Activated CD4-positive, alpha-beta T cell treated with anti-CD3 and anti-CD28 coated beads for 36 hours (primary cell): ENCODE measurements at places on chromosomes 3 and 15.

DNA sequence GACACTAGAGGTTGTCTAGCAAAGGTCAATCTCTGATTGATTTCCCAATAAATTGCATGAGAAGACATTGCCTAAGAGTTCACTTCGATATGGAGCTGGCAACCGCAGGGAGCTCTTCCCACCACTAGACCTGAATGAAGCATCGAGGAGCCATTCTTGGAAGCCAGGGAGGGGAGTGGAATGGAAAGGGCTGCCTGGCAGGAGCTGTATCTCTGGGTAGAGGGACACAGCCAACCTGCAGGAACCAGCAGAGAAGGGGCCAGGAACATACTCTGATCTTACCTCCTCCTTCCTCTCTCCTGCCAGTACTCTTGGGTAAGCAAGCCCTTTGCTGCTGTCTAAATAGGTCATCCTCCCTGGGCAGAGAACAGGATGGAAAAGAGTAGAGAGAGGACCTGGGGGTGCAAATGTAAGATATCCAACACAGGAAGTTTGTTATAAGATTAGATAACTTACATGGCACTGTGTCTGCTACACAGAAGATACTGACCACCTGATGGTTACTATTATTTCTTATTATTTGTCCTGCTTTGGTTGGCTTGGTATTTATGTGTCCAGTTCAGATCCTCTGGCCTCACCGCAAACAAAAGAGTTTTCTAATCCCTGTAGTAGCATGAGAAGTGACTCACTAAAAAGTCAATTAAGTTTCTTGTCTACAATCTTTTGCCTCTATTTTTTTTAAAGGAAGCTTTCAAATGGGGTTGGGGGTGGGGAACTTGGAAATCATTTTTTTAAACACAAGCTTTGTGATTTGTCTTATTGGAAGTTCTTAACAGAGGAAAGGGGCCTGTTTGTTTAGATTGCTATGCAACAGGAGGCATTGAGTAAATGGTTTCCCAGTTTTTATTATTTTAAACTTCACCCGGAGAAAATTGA is 156.7 kb upstream of the TSC22D2 start:
- DNase-seq: no peak

DNA sequence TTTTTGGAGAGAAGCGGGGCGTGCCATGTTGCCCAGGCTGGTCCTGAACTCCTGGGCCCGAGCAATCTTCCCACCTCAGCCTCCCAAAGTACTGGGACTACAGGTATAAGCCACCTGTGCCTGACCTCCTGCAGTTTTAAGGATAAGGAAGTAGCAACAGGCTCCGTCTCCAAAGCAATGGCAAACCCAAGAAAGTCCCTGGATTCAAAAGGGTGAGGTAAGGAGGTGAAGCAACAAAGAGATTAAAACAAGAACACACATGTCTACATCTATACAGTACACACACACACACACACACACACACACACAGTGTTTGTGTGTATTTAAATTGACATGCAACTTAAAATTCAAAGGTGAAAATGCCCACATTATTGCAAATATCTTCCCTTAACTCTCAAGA is 58.9 kb downstream of the ABCC5 start:
- DNase-seq: no peak

DNA sequence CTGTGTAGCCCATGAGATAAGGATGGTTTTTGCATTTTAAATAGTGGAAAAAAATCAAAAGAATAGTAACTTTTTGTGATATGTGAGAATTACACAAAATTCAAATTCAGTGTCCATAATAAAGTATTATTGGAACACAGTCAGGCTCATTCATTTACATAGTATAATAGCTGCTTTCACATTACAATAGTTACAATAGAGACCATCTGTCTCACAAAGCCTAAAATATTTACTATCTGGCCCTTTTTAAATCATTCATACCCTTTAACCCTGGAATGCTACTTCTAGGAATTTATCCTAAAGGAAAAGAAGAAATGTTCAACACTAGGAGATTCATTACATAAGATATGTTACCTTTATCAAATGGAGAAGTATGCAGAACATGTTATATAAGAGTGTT is 35.5 kb upstream of the TM4SF4 start:
- DNase-seq: no peak

DNA sequence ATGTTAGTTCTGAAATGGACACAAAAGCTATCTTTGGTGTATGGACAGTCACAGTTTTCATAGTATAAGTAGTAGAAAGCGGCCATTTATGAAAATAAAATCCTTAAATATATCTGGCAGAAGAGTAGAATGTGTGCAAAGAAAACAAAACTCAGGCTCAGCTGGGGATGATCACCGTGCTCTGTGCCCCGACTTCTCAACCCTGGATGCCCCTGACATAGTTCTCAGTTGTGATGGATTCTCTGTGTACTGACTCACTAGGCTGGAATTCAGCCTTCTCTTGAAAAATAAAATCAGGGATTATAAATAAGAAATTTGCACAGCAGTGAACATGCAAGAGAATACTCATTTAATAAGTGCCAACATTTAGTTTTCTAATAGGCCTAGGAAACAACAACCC is 925.1 kb upstream of the NR2F2 start:
- no peak for DNase-seq

GRCh38 chr3:150124142-150124541 is 153.4 kb upstream of the PFN2 start:
- no peak for DNase-seq

DNA sequence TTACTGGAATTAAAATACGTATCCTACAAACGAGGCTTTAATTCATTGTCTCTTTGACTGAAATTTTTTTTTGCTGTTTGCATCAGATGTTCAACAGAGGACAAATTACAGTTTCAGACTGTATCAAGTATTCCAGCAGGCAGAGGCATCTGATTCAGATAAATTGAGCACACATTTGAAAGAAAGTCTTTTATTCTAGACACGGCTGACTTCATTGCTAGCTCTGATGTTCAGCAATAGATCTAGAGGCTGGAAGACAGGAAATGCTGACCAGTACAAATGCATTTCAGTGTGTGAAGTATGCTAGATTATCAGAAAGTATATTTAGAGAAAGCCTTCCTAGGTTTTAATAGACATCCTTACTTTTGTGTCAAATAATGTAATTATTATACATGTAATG is 472.2 kb downstream of the NLGN1 start:
- no peak for DNase-seq

GRCh38 chr15:65189102-65189740 is 4.1 kb upstream of the CLPX start:
- DNase-seq: peak; percentile 29
